ENCODE measurements at places on chromosomes 12 and 14. TPM values are rescaled to one million over a fixed set of nuclear protein-coding genes. Genes with fewer than 3 reads are reported as not detected.
A peak's percentile ranks its signal among the peaks of the same experiment; 100 is the strongest.

GRCh38 chr14:91484744-91485143 is 25.4 kb downstream of the PPP4R3A start:
- no peak overlapping the region for H3K4me3 ChIP-seq
- no peaks in the 10 kb centered on the region for H3K27me3 ChIP-seq
- H3K36me3 ChIP-seq, result peaks cover 51% of the 10 kb centered on the region
- H3K4me1 ChIP-seq, result no peaks in the 10 kb centered on the region
- no peak overlapping the region for H3K27ac ChIP-seq

DNA sequence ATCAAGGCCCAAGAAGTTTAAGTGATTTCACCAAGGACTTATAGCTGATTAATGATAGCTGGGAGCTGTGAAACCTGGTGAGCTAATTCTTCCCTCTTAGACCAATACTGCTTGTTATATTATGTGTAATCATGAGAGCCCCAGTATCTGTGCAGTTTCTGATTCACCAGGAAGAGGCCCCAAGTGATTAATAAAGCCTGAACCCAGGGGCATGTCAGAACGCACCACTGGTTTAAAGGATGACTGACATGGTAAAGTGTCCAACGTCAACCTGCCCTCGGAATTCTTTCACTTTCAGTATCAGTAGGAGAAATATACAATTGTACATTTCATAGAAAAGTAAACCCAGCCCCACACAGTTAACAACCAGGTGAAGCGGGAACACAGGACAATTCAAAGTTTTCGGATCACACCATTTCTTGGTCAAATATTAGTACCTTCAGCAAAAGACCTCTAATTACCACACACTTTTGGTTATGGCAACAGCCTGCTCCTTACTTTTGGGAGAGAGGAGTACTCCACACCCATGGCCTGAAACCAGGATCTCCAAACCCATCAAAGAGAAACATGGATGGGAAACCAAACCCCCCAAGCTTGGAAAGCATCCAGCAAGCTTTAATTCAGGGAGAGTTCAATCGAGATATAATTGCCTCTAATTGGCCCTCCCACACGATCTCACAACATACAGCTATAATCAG is 28.5 kb downstream of the TMCC3 start:
- H3K4me1 ChIP-seq, result no peaks in the 10 kb centered on the region
- H3K27ac ChIP-seq, result no peak overlapping the region
- DNase-seq, result no peak
- H3K4me3 ChIP-seq, result 0 out of 2 replicates have a peak overlapping the region, but pooled peaks have one; percentile 4
- no peaks in the 10 kb centered on the region for H3K36me3 ChIP-seq
- no peaks in the 10 kb centered on the region for H3K27me3 ChIP-seq

DNA sequence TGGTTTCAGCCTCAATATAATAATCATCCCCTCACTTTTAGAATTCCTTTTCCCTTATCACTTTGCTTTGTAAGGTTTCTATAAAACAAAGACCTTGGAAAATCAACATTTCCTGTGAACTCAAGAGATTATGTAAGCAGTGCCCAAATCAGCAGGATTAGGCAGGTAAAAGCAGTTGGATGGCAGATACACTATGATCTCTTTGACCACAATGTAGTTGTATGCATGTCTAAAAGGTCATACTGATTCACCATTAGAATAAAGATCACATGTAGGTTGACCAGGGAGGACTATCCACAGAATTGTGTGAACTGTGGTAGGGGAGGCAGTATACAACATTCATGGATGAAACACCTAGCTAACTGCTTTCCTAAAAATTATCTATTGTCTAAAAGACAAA is 57.5 kb downstream of the DENND5B start:
- DNase-seq, result no peak
- H3K4me1 ChIP-seq, result peaks cover 7% of the 10 kb centered on the region
- H3K27me3 ChIP-seq, result no peaks in the 10 kb centered on the region

OR4E2 gene
- not detected for total RNA-seq

Data from HCT116 (cell line).